ENCODE measurements at places on chromosomes 16 and 17.

- DNase-seq, result no peak
These were observed 29.8 kb downstream of the CDRT15 start for GRCh38 chr17:14206891-14207290.

- no peak for DNase-seq
These were observed 123.5 kb upstream of the PLCG2 start for GRCh38 chr16:81655469-81656162.

DNA sequence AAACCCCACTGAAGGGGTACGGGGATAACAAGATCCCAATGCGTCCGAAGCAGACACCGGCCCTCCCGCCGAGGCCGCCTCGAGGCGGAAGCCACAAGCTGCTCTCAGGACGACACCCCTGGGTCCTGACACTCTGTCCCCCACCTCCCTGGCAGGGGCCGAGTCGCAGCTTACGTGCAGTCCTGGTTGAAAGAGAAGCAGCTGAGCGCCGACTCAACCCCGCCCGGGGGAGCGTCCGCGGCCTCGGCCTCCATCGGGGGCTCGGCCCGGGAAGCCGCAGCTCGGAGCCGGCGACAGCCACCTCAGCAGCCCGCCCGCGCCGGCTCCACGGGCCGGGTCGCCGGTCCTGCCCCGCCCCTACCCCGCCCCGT lies at the start of gene WIPI1:
TSS of gene WIPI1 (minus strand) at position 329 of the 371 bp plus-strand sequence. CDS start at position 254, 75 bp downstream.
- DNase-seq, result no peak

DNA sequence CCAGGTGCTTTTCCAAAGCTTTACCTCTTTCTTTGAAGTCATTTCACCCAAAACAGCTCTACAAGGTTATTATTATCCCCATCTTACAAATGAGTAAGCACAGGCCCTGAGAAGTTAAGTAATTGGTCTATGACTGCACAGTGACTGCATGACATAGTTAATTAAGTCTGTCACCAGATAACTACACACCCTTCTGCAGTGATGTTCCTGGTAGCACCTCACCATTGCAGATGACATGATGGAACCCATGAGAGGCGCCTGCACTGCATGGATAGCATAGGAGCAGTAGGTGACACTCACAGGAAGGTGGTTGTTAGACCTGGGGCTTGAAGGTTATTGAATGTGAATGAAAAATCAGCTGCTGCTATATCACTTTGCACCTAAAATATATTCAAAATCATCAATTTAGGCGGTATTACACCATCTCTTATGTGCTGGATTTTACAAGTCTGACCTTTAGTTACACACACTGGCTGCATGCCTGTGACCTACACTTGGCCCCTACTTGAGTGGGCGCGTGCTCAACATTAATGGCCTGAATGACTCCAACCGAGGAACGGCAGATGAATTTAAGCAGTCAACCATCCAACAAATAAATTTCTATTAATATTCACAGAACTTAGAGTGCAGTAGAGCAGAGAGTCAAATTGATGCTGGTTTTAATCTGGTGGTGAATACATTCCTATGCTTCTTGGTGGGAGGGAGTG lies 239.6 kb downstream of the CDH11 start:
- DNase-seq, result no peak

GRCh38 chr17:83151056-83151441 lies 71.6 kb downstream of the METRNL start:
- DNase-seq, result no peak

DNA sequence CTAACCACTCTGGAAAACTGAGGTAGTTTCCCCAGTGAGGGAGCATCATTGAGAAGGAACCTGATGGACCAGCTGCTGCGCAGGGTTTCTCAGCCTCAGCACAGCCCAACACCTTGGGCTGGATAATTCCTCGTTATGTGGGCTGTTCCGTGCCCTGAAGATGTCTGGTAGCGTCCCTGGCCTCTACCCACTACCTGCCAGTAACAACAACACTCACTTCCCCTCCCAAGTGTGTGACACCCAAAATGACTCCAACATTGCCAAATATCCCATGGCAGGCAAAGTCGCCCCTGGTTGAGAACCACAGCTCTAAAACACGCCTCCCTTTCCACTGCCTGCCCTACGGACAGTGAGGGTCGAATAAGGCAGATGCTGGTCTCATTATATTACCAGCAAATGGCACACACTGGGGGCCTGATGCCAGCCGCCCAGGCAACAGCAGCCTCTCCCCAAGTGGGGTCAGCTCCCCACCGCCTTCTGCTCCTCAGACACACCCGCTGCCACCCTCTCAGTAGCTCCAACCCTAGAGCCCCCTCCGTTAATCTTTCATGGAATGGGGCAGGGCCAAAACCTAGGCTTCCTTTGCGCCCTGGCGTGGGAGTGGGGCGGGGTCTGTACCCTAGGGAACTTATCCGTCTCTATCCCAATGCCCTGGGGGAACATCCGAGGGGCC lies 1.0 kb downstream of the RHBDF2 start:
- no peak for DNase-seq

- peak; percentile 42 for DNase-seq
These were observed 255.7 kb upstream of the DYNLRB2 start for GRCh38 chr16:80285104-80285503.

DNA sequence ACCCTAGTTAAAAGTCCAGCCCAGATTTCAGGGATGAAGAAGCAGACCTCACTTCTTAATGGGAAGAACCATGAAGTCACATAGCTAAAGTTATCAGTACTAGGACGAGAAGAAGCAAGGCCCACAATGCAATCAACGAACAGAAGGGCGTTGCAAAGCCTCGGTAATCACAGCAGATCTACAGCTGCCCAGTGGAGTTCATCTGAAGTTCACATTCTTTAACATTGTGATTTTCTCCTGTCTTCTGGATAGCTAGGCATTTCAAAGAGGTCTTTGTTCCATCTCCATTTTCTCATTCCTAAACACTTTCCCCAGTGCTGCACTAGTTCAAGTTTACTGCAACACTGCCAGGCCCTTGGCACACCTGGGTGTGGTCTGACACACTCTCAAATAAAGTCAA lies 226.7 kb upstream of the N4BP1 start:
- no peak for DNase-seq

GRCh38 chr16:424623-425081 lies 797 bp upstream of the RAB11FIP3 start:
- peak; percentile 48 for DNase-seq

- DNase-seq, result no peak
These were observed 4.8 kb downstream of the RPA1 start for GRCh38 chr17:1834380-1835149.

- DNase-seq, result no peak
These were observed 314.5 kb downstream of the SEC14L1 start for GRCh38 chr17:77455111-77455890.

- no peak for DNase-seq
These were observed 24.6 kb upstream of the RPH3AL start for GRCh38 chr17:376936-377863.

GRCh38 chr17:67434061-67434525 lies 57.0 kb downstream of the PITPNC1 start:
- no peak for DNase-seq

DNA sequence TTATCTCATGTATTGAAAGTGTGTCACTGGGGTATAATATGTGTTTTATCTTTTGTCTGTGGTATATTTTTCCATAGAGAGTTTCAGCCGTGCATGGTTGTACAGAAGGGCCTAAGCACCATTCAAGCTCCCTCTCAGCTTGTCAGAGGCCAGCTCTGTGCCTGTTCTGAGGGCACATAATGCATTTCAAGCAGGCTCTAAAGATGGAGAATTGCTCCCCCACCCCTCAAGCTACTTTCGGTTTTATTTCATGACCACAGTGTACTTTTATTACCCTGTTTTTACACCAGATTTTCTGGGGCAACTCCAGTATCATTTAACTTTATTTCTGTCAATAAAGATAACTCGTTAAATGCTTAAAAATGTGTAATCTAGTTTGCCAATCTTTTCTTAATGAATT lies 131.7 kb downstream of the SHISA6 start:
- DNase-seq, result no peak

GRCh38 chr17:6215071-6216035 lies 145.2 kb downstream of the WSCD1 start:
- DNase-seq, result peak; percentile 9

GRCh38 chr17:19237389-19238166 lies 412 bp downstream of the EPN2 start:
- DNase-seq, result peak; percentile 47

- DNase-seq, result peak; percentile 97
These were observed at the start of gene HOXB9 for GRCh38 chr17:48626245-48627117. HOXB9 (minus strand) TSS chr17:48626358; CDS start chr17:48626269, 89 bp downstream.

GRCh38 chr17:7479213-7480088 lies at the start of gene ZBTB4:
ZBTB4 (minus strand) TSS chr17:7479631; CDS start chr17:7466801, 12,830 bp downstream.
- peak; percentile 49 for DNase-seq

- no peak for DNase-seq
These were observed 5.9 kb upstream of the CAPN15 start for GRCh38 chr16:521381-522210.

GRCh38 chr17:16491703-16492612 lies at the start of gene LRRC75A:
LRRC75A (minus strand) TSS chr17:16492193; CDS start chr17:16491990, 203 bp downstream.
- DNase-seq, result peak; percentile 76

DNA sequence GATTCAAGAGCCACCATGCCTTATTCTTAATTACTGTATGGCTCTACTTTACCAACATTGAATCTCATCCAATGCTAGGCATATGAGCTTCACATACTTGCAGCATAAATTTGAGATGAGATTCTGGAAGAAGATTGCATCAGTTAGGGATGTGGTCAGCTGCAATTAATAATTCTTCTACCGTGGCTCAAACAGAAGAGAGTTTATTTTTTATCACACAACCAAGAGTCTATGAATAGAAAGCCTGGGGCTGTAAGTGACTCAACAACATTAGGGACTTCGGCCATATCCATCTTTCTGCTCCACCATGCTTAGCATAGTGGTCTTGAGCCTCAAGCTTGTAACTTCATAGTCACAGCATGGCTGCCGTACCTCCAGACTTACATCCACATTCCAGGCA lies 179.4 kb upstream of the IRX6 start:
- DNase-seq, result no peak

DNA sequence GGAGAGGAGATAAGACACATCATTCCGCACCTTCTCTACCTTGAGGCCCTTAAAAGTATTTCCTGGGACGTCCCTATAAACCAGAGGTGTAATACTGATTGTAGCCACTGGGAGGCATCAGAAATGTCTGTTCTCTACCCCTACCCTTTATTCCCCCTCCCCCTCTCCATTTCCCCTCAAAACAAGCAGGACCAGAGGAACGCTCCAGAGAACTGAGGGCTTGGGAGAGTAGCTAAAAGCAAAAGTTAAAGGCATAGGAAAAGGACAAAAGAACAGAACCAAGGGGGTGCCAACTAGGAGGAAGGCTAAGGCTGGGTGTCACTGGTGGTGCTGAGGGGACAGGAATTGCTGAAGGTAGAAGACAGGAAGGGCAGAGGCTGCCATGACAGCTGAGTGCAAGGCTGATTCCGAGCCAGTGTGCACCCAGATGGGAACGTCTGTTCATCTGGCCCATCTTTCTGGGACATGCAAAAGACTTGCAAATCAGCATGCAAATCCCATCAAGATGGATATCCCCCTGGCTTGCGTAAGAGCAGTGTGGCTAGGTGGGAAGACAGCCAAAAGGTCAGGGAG lies 6.7 kb downstream of the CAMTA2 start:
- peak; percentile 29 for DNase-seq

- DNase-seq, result no peak
These were observed 9.1 kb downstream of the CHST6 start for GRCh38 chr16:75486014-75486675.

Measured in RKO (cell line).